ENCODE measurements at places on chromosomes 7 and 10.

GRCh38 chr7:135976312-135977006, 700 bp downstream of the MTPN start:
- DNase-seq, result no peak

DNA sequence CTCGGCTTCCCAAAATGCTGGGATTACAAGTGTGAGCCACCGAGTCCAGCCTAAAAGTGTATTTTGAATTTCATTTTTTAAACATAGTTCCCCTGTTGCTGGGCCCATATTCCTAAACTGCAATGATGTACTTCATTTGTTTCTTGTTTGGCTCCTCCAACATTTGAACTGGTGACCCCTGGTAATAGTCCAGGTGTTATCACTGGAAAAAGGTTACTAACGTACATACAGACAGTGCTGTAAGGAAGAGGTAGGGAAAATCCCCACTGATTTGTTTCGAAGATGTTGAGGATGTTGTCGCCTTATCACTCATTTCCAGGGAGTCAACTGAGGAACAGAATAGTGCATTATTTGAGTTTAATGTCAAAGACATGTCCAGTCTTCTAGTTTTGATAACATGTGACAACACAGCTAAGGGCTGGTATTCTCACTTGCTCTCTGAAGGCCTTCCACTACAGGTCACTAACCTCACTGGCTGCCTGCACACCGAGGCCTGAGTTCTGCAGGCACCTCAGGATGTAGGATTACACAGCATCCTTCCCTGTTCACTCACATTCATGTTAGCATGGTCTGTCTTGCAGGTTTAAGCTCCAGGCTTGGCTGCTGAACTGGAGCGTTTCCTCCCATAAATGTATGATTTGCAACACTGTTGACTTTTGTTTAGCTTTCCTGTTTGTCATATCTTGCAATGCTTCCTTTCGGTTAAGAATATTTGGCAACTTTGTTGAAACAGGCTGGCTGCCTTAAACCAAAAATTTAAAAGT, 362.8 kb downstream of the INHBA start:
- DNase-seq, result no peak

- no peak for DNase-seq
Measured at GRCh38 chr10:132607491-132607890, 69.9 kb downstream of the INPP5A start.

DNA sequence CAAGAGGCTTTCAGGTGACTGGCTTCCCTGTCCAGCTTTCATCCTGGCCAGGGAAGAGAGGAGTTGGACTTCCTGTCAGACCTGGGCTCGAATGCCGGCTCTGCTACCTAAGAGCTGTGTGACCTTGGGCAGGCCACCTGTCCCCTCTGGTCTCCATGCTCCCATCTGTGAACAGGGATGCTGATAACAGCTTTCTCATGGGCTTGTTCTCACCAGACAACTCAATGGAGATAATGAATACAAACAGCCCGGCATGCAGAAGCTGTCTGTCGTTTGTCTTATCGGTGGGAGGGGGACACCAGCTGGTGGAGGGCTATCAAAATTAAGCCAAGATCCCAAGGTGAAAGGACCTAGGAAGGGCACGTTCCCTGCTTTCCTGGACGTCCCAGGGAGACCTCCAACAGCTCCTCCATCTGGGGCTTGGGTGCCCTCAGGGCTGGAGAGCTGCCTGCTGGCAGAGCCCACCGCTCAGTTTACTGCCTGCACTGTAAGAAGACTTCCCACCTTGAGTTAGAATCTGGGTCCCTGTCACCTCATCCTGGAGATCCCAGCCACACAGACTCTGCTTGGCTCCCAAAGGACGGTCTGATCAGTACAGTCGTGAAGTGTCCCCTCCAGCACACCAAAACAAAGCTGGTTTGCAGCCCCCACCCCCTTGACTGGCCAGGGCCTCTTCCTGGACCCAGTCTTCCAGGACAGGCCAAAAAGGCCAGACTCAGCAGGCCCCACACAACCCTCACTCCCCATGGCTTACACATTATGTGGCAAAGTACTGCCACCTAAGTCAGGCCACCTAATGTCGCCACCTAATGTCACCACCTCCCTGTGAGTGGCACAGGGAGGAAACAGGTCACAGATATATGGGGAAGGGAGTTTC, 40.9 kb downstream of the PPIF start:
- no peak for DNase-seq

GRCh38 chr10:125881192-125881591, at the start of gene DHX32:
Gene DHX32 (minus strand): TSS chr10:125881292. CDS start chr10:125880824, 468 bp downstream.
- DNase-seq, result no peak

DNA sequence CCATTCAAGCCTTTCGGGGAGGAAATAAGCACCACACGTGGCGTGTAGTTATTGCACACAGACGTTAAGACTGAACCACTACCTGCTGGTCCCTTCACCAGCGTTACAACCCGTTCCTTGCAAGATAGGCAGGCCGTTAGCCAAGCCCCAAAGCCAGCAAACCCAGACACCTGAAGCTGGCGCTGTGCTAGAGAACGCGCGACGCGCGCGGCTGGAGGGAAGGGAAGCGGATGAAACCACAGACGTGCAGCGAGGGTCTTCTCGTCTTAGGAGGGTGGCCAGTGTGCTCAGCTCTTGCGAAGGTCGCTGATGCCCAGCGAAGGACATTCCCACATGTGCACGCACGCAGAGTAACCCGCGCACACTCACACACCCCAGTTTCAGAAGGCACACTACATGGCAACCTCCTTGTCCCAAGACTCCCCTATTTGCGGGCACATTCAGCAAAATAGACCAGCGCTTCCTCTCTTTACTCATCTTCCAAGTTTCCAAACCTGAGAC, 980 bp downstream of the TMEM26 start:
- no peak for DNase-seq

- DNase-seq, result peak; percentile 4
Measured at GRCh38 chr7:106283501-106283830, 1.3 kb downstream of the NAMPT start.

GRCh38 chr10:55033061-55033460, 232.0 kb upstream of the PCDH15 start:
- DNase-seq, result no peak

- no peak for DNase-seq
Measured at GRCh38 chr7:21656081-21656480, 113.2 kb downstream of the DNAH11 start.

DNA sequence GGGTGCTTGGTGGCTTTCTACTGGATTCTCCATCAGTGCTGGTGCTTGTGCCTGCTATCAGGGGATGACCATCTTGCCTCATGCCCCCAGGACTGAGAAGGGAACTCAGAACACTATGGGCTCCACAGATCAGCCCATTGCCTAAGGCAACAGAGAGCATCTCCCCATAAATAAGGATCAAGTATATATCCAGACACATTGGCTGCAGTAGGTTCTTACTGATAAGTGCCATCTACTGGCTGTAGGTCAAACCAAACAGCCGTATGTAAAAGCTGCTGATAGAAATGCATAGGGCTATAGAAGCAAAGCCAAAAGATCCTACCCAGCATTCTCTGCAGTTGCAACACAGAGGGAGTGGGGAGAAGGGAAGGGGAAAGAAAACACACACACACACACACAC, 153.7 kb downstream of the CDK14 start:
- DNase-seq, result no peak

GRCh38 chr10:106991091-106991490, 173.4 kb downstream of the SORCS1 start:
- DNase-seq, result no peak

- DNase-seq, result no peak
Measured at GRCh38 chr7:50351267-50351666, 46.8 kb downstream of the IKZF1 start.

DNA sequence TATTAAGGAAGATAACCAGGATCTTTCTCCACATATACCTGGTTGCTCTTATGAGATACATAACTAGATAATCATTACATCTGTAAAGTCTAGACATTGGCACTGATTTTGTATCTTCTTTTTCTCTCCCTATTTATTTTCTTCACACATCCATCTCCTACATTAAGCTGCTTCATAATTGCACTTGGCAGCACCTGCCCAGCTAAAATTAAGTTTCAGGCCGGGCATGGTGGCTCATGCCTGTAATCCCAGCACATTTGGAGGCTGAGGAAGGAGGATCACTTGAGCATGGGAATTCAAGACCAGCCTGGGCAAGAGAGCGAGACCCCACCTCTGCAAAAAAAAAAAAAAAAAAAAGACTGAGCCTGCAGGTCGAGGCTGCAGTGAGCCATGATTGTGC, 22.3 kb upstream of the AKR1B1 start:
- DNase-seq, result no peak

- no peak for DNase-seq
Measured at GRCh38 chr7:150370612-150371071, 2.0 kb downstream of the REPIN1 start.

- DNase-seq, result no peak
Measured at GRCh38 chr10:19048891-19049290, 290 bp downstream of the MALRD1 start.

- DNase-seq, result peak; percentile 6
Measured at GRCh38 chr7:80443325-80443724, 68.5 kb downstream of the GNAT3 start.

Measured in trophoblast cell (in vitro differentiated cells and primary cell).